ENCODE measurements at places on chromosomes 16 and 17.
A peak's percentile ranks its signal among the peaks of the same experiment; 100 is the strongest.

DNA sequence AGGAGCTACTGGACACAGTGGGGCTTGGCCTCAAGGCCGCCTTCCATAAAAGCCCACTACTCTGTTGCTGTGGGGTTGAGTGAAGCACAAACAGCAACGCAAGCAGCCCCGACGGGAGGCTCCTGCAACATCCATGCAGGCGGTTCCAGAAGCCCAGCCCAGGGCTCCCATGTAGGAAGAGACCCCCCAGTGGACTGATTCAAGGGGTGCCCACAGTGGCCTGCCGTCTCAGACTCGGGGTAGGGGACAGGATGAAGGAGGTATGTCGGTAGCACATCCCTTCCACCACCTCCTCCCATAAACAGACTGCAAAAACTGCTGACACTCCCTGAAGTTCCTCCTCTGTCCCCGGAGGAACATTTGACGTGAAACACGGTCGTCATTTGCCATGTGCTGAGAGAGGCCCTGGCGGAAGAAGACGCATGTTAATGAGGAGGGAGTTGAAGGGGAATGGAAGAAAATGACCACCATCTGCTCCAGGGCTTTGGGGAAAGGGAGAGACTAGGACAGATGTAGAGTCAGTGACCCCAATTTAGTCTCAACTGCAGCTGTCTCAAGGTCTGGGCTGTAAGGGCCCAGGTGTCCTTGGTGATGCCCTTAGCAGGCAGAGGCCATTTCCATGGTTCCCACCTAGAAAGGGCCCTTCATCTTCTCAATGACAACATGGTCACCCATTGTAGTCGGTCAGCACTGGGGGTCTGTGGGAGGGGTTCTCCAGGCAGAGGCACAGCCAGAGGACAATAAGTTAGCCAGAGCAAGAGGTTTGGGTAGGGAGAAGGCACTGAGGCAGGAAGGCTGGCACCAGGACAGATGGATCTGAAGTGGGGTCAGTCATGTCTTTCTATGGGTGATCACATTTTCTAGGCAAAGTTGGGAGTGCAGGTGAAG lies 200.6 kb downstream of the CPPED1 start:
- DNase-seq: no peak

GRCh38 chr16:1414532-1415260 lies at the start of gene UNKL:
Gene UNKL (minus strand): TSS chr16:1414704. CDS start chr16:1414691, 13 bp downstream.
- peak; percentile 59 for DNase-seq

DNA sequence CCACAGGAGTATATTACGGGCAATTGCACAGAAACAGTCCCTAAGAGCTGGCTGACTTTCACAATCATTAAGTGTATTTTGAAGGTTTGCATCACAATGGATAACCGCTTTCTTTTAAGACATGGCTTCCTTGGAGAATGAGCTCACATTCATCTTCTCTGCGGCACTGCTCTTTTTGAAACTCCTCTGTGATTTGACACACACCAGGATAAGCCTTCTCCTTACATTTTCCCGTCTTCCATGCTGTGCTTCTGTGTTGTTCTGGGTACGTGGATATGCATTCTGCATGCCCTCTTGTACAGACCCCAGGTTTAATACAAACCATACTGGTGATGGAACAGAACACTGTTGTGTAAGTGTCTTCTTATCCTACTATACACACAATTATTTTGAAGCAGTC lies 89.5 kb upstream of the METRNL start:
- no peak for DNase-seq

- no peak for DNase-seq
These were observed 941 bp upstream of the RNF112 start for GRCh38 chr17:19410091-19410490.

- DNase-seq: peak; percentile 6
These were observed 119.0 kb downstream of the SNX29 start for GRCh38 chr16:12095275-12096156.

- DNase-seq: no peak
These were observed 33.4 kb upstream of the CLEC18A start for GRCh38 chr16:69917739-69918138.

DNA sequence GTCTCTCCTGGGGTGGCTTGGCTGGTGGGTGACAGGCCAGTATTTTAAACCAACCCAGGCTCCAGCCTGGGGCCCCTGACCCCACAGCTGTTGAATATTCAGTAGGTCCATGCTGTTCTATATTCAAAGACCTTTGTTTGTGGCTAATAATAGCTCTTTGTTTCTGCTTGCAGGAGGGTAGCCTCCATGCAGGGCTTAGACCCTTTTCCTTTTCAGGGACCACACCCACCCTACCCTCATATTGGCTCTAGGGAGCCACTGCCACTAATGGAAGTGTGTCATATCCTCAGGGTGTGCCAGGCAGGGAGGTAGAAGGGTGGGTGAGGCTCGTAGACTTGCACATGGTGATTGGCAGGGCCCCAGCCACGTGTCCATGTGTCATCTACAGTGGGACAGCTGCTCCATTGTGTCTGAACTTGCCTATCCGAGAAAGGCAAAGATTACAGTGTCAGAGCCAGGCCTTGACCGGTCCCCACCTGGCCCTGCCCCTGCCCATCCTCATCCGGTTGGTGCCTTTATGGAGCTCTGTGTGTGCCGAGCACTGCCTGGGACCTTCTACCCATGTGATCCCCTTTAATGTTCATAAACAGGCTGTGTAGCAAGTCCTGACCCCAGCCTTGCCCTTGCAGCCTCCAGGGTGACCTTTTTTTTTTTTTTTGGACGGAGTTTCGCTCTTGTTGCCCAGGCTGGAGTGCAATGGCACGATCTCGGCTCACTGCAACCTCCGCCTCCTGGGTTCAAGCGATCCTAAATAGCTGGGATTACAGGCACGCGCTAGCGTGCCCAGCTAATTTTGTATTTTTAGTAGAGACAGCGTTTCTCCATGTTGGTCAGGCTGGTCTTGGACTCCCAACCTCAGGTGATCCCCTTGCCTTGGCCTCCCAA lies 22.1 kb downstream of the TMC7 start:
- DNase-seq: no peak

- DNase-seq: no peak
These were observed 33.2 kb upstream of the TAC4 start for GRCh38 chr17:49881054-49881402.

- peak; percentile 53 for DNase-seq
These were observed 11.2 kb downstream of the PIK3R5 start for GRCh38 chr17:8954339-8954738.

- no peak for DNase-seq
These were observed 10.0 kb downstream of the GGA2 start for GRCh38 chr16:23500212-23500861.

All from stimulated activated CD8-positive, alpha-beta memory T cell treated with anti-CD3 and anti-CD28 coated beads, Interleukin-15, amount 100 ng/mL, for 4 hours (primary cell).